ENCODE measurements at places on chromosomes 4 and X.

DNA sequence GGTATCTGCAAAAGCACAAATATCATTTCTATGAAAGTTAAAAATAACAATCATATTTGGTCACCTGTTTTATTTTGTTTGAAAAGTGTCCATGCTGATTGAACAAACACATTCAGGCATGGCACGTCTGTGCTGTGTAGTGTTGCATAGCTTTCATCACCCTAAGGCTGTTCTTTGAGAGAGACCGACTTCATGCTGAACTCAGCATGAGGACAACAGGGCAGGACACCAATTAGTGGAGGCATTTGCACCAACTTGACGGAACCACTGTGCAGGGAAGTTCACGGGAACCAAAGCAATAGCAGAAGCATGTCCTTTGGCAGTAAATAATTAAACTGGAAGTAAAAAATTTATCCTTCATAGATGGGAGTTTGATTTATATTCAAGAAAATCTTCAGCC lies 158.4 kb upstream of the SLC7A11 start:
- DNase-seq, result no peak

GRCh38 chr4:70575964-70576363 lies 16.1 kb upstream of the AMBN start:
- DNase-seq, result no peak

DNA sequence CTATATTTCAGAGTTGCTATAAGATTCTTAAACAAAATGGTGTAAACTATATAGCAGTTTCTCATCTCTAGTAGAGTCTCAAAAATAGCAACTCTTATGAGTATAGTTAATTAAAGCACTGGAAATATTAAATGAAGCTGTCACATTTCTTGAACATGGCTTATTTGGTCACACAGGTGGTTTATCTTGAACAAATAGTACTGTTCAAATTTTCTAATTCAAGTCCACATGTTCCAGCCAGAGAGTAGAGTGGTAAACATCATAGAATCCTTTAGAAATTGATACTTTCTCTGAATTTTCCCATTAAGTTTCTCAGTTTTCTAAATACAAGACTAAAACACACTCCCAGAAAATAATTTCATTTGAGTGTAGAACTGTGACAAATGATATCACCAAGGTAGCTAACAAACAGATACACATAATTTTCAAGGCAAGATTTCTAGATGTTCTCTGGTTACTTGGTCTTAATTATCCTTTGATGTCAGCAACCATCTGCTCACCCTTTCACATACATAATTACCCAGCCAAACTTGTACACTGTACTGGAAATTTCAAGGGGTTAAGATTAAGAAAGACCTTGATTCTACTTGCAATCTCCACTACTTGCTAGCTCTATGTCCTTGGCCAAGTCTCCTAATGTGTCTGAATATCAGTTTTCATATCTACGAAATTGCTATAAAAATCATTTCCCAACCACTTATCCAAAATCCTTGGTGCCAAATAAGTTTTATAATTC lies 24.3 kb upstream of the PAK3 start:
- no peak for DNase-seq

DNA sequence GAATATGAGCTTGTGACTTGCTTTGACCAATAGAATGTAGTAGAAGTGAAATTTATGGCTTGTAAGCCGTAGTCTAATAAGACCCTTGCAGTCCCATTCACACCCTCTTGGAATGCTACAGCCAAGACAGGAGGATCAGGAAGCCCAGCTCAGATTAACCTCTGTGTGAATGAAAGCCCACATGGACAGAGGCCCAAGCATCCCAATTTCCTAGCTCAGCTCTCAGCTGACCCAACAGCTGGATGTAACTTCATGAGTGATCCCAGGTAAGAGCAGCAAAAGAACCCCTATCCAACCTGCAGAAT lies 12.8 kb upstream of the PPM1K start:
- DNase-seq, result no peak

DNA sequence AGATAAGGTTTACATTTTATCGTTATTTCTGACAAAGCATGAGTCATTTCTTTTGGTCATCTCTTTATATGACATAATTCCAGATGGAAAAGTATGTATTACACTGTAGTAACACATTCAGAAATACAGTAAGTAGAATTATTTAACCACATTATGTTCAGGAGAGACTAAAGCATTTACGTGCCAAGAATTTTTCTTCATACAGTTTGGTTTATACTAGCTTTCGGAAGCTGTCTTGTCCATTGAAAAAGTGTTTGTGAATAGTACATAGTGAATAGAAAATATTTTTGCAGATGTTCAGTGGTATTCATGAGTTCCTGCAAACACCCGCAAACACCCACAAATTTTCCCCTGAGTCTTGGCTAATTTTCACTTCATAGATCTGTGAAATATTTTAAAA lies 1033.0 kb upstream of the INTU start:
- DNase-seq, result peak; percentile 5

DNA sequence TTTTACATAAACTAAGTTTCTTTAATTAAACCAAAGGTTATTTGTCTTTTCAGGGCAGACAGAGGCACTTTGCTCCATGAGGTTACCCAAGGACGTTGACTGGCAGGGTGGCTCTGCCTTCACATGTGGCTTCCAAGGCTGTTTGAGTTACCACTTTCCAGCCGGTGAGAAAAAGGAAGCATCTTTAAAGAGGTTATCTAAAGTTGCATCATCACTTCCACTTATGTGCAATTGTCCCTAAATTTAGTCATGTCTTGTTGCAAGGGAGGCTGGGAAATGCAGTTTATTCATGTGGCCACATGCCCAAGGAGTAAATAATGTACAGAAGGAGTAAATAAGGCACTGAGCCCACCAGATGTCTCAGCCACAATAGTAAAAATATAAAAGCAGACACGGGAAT lies 29.0 kb upstream of the RAP1GDS1 start:
- peak; percentile 9 for DNase-seq

DNA sequence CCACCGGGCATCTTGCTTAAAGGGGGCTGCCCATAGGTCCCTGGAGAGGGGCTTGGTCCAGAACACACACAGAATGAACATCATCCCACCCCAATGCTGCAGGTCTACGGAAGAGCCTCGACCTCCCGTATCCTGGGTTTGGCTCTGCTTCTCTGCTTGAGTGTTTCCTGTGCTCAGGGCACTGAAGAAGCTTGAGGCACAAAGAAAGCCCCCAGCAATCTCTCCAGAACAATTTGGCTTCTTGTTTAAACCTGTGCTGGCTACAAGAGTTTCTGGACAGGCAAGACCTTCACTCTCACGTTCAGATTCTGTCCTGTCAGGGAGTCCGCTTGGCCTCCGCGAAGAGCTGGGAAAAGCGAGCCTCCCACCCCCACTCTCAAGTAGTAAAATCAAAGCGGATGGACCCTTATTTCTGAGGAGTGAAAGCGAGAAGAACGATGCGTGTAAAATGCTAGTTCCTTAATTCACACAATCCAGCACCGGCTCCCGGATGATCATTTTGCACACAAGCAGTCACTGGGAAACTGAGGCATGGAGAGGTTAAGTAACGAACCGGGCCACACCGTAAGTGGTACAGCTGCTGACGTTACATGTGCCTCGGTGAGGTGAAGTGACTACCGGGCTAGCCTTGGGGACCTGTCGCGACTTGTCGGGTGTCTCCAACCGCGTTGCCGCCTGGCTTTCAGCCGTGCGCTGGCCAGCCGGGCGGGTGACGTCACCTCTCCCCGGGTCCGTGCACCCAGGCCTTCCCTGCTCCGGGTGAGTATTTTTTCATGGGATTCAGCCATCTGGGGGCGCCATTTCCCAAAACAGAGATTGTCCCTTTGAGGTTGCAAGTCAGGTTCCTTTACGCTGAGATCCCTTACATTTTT lies 3.1 kb upstream of the SFRP2 start:
- DNase-seq, result peak; percentile 22

DNA sequence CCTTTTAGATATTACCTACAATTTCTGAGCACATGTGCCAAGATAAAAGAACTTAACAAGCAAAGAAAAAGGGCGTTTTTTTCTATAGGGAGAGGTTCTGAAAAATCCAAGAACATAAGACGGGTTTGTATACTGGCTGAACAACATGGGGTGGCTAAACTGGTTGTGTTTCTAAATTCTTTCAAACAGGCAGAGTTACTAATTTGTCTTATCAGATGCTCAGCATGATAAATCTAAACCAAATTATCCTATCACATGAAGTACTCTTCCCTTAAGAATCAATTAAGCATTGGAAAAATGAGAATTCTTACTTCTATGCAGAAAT lies 45.4 kb upstream of the PGM2 start:
- no peak for DNase-seq

- no peak for DNase-seq
Observed at GRCh38 chr4:162852642-162853041, 314.0 kb downstream of the NAF1 start.

- no peak for DNase-seq
Observed at GRCh38 chrX:110578270-110578669, 217.3 kb downstream of the CHRDL1 start.

DNA sequence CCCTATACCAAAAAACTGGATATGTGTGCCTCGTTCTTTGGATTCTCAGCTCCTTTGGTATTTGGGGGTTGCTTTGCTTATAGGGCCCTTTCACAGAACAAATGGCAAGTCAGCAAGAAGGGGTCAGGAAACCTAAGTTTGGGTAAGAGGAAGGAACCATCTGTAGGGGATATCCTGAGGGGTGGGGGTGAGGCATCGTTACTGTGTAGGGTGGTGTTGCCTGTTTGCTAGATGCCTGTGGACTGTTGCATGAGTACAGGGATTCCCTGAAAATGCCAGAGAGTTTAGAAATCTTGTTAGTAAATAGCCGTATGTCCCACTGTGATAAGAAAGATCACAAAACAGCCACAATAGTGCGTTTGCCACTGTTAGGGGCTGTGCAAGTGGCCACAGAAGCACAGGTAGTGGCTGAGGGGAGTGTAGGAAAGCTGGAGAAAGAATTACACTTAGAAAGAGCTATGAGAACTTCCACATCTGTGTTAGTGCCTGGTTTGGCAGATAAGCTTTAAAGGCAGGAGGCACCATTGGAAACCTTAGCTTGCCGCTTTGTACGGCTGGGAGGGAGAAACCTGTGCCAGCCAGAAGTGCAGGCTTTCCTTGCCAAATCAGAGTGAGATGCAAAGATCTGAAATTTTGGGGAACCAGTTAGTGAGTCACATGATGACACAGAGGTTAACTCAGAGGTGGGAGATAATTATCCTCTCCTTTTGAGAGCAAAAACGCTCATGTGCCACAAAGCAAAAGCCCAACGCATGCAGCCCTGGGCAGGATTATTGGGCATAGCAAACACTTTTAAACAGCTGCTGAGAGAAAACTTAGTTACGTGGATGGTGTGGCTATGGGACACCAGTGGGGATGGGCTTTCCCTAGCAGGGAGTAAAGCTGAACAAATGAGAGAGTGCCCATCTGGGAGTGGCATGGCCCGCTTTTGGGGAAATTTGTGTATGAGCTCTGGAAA lies 343.7 kb downstream of the ARAP2 start:
- DNase-seq, result no peak

DNA sequence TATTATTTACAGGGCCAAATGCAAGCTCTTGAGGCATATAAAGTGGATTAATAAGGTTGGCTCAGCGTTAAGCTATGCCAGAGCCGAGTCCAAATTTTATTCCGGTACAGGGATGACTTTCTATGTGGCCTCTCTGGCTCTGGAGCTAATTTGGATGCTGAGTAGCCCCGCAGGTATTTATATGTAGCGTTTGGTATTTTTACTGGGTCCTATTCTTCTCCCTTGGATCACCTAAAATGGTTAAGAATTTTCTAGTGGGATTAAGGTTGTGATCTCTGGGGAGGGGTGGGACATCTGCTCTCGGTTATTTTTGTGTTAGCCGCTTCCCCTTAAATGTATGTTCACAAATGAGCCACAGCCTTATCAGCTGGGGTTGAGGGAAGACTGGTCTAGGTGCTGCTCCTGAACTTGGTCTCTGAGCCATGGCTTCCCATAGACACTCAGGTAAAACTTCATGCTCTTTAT lies 49.4 kb downstream of the FHL1 start:
- DNase-seq, result no peak

DNA sequence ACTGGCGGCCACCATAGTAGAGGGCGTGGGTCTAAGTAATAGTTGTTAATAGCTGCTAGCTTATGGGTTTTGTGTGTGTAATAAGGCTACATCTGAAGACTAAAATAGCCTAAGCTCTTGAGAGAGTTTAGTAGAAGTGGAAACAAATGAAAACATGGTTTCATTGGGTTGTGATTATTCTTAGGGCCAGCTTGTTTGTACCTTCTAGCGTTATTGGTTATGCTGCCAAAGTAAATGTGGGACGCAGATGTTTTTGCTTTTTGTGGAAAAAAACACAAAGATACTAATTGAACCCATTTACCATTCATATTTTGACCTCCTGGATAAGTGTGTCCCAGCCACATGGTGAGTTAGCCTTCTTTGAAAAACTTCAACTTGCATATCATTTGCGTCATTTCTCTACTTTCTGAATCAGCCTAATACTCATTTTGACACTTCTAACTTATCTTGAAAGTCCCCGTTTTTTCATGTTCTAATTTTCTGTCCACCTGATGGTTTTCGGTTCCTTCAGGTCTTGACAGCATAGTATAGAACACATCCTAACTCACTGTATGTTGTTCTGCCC lies 305.3 kb downstream of the FRMPD4 start:
- no peak for DNase-seq
